ENCODE measurements at places on chromosomes 3 and 15.

DNA sequence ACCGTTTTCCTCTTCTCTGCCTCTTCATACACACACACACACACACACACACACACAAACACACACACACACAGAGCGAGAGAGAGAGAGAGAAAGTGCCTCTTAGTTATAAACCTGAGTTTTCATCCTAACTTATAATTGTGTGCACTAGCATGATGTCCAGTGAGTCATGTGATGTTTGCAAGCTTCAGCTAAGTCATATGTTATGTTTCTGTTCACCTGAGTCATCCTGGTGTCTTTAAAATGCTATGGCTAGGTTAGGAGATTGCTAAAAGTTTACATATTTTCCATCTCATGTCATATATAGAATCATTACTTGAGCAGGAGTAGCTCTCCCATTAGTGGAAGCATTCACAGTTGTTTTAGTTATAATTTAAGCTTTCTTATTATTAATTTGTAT is 155.8 kb downstream of the EPHA6 start:
- DNase-seq, result peak; percentile 8

- no peak for DNase-seq
Measured at GRCh38 chr3:130779031-130779430, 32.4 kb upstream of the PIK3R4 start.

DNA sequence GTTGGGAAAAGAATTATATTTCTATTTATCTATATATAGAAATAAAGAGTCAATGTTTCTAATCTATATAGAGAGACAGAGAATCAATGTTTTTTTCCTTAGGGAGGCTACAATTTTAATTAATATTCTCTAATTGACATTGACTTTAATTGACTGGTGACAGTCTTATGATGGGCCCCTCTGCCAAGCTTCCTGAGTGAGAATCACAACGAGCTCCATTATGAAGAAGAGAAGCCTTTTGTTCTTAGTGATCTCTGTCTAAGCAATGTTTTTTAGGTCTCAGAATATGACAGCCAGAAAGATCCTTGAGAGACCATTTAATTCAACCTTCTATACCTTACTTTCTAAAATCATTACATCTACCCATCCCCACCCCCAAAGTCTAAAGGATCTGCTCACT is 70.9 kb downstream of the IGSF11 start:
- no peak for DNase-seq

DNA sequence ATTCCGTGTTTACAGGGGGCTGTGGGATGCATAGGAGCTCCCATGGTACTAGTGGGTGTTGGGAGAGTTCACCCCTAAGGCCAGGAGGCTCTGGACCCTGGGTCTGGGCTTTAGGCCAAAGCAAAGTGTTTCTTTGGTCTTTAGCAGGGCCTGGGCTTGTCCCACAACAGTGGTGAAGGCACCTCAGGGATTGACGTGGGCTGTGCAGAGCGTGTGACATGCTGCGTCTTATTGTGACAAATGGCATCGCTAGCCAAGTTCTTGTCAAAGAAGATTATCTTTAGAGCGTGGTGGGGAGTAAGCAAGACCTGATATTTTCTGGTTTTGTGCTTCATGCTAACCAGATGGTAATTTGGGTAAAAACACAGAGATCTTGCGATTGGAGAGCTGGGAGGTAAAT is 170.1 kb downstream of the APBA2 start:
- no peak for DNase-seq

DNA sequence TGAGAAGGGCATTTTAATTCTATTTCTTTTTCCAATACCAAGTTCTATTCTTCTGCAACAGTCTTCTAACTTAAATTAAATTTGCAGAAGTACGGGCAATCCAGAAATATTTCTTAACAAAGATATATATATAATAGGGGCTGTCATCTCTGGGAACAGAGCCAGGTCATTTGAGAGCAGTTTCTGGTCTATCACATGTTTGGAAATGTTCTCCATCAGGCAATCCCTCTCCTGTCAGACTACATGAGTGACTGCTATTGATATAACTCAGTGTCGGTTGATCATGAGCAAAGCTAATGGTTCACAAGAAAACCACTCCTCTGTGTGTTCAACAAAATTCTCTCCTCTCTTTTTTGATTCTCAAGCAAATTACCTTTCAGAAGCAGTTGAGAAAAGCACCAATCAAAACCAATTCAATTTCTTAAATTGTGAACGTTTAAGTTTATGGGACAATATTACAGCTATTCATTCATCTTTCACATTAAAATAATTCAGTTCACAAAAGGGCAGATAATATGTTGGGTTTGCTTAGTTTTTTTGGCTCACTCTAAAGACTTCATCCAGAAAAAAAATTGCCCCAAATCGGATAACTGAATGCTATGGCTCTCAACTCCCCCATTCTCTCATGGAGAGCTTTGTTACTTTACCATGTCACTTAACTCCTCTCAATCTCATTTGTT is 152.9 kb upstream of the TGFBR2 start:
- peak; percentile 51 for DNase-seq

DNA sequence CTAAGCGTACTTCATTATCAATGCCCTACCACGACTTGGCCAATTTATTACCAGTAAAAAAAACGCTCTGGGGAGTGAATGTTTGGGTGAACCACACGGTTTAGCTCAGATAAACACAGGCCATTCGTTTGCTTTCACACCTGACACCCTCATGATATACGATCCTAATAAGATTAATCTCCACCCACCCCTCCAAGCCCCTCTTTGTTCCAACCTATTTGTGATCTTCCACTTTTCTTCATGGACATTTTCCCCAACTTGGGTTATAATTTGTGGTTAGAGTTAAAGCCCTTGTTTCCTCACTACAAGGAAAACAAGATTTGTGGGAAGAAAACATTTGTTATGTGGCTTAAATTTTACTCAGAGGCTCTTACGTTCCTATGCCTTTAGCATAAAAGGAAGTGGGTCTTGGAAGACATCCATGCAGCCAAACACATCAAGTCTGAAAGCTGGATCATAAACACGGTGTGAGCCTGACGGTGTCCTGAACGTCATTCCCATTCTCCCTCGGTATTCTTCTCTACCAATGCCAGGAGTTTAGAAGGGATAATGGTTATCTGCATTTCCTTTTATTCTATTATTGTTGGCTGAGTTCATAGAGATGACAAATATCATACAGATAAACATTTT is 518.9 kb downstream of the NR2F2 start:
- DNase-seq, result peak; percentile 53

DNA sequence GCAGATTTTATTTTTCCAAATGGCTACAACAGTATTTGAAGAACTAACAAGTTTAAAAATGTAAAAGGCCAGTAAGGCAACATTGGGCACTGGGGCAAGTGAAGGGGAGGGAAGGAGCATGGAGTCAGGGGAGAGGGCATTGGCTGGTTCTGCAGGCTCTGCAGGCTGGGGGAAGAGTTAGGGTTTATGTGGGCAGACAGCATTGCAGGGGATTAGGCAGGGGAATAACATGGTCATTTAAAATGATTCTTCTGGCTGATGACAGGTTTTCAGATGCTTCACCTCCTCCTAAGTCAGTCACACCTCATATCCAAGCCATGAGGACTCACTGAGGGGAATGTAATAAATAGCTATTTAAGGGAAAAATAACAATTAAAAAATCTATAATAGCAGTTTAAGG is 52.6 kb downstream of the BTD start:
- no peak for DNase-seq

DNA sequence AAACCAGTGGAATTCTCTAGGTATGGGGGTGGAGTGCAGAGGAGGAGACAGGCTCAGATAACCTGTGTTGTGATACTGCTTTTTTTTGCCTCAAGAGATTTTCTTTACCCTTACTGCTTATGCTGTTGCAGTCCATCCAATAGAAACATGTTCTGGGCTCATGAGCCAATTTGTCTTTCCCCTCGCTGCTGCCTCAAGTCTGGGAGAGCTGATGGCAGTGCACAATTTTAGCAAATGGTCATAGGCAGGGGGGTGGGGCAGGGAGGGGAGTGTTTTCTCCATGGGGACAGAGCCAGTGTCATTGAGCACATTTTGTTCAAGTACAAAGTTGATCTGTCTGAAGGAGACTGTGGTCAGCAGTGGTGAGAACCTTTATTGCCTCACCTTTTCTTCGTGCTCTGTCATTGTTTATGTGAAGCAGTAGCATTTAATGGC is 134.9 kb downstream of the MBNL1 start:
- DNase-seq, result peak; percentile 81

DNA sequence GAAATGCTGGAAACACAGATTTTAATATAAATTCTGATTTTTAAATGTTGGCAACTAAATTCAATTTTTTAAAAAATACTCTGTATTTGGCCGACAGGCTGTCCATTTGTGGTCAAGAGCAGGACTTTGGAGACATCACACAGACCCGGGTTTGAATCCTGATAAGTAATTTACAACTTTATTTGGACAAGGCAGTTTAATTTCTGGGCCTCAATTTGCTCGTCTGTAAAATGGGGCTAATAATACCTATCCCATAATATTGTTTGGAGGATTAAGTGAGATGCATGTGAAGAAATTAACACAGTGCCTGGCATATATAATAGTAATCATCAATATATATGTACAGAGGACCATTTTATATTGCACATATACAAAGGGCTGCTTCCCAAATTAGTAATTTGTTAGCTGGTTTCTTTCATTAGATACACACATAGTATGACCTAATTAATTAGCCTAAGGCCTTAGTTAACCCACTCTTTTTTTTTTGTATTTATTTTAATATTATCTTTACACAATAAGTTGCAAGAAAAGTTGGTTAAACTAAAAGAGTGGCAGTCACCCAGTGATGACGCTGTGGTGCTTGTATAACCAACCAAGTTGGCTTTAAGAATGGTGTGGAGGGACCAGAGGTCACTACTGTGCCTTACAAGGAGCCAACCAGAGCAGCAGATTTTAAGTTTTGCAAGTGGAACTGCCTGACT is 665 bp downstream of the PIGB start:
- peak; percentile 11 for DNase-seq

- no peak for DNase-seq
Measured at GRCh38 chr15:31049111-31049510, 52.4 kb downstream of the TRPM1 start.

- DNase-seq, result no peak
Measured at GRCh38 chr3:13845806-13846205, 34.1 kb downstream of the WNT7A start.

- no peak for DNase-seq
Measured at GRCh38 chr15:82680200-82681102, 29.2 kb downstream of the AP3B2 start.

DNA sequence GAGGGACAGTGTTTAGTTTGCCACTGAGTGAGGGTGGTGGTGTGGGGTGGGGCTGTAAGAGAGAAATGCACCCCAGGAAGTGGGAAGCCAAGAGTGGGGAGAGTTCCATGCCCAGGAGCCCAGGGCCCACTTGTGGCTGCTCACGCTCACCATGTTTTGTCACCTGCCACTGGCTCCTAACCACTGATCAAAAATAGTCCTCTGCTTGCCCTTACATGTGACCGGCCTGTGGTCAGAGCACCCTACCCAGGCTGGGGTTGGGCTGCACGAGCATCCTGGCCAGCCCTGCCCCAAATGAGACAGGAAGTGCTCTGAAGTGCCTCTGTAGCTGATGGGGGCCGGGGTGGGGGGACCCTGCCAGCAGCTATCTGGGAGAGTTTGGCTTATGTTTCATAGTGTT is 216.3 kb downstream of the RPLP1 start:
- DNase-seq, result no peak

DNA sequence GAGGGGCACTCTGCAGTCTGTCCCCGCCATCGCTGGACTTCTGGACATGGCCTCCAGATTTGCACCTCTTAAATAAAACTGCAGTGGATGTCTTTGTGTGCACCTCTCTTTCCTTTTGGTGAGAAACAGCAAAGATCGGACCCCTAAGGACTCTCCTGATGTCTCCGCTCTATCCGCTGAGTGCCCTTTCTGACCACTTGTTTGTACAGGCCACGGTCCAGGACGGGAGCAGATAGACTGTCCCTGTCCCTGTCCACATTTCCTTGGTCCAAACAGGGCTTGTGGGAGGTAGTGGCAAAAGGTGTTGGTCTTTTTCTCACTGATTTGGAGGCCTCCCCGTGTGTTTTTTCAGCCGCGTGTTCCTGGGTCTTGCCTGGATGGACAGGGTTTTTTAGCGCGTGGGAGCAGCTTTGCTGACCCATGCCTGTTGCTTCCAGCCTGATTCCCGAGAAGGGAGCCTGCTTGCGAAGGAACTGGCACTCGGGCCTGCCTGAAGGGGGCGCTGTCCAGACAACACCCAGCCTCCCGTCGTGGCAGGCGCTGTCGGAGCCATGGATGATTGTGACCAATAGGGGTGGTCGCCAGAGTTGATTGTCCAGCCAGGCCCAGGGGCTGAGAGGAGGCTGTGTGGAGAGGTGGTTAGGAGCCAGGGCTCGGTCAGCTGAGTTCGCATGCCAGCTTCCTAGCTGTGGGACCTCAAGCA is 13.2 kb upstream of the STAB1 start:
- no peak for DNase-seq

DNA sequence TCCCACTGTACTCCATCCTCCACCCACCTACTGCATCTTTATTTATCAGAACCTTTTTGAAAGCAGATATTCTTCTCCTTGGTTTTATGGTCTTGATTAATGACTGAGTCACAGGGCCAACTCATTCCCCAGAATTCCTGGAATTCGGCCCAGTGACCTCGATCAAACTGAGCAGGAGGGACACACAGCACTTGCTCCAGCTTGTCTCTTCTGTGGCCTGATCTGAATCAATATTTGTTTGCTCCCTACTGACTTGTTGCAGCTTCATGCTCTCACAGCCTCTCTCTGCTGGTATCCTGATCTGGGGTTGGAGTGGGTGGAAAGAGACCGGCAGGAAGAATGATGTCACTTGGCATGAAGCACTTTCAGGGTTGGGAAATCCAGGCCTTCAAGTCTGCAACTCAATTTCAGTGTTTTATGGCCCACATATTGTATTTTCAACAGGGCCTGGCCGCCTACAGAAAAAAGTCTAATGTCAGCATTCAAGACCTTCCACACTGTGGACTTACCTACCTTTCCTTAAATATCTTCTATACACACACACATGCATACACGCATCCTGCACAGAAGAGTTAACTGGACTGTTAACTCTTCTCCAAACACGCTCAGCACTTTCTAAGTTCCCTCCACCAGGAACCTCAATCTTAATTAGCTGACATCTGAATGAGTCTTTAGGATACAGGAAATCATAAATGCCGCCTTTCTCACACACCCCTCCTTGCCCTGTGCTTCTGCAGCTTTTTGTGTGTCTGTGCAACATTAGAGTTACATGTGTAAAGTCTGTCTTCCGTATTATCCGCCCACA is 4.6 kb downstream of the ANXA2 start:
- DNase-seq, result peak; percentile 97

GRCh38 chr15:91055548-91056331 is 33.3 kb upstream of the VPS33B start:
- DNase-seq, result peak; percentile 54

DNA sequence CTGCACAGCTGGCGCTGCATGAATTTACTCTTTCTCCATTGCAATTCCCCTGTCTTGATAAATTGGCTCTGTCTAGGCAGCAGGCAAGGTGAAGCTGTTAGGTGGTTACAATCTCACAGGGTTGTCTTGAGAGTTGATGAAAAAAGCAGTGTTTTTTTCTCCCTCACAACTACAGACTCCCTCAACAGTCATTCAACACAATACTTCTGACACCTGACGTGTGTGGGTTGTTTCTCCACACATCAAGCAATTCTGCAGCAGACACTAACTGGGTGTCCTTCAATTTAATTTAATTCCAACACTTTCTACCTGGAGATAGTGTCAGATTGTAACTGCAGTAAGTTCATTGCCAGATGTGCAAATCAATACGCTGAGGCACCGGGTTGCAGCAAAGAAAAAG is 5.1 kb upstream of the SCAMP2 start:
- DNase-seq, result no peak

Measured in iris pigment epithelial cell (primary cell).